ENCODE measurements at places on chromosomes 11 and 22.
A peak's percentile ranks its signal among the peaks of the same experiment; 100 is the strongest.

GRCh38 chr11:44572436-44572835 lies 7.0 kb downstream of the CD82 start:
- no peak for DNase-seq

- DNase-seq, result peak; percentile 74
These were observed 18.3 kb upstream of the TCF20 start for GRCh38 chr22:42288791-42289190.

DNA sequence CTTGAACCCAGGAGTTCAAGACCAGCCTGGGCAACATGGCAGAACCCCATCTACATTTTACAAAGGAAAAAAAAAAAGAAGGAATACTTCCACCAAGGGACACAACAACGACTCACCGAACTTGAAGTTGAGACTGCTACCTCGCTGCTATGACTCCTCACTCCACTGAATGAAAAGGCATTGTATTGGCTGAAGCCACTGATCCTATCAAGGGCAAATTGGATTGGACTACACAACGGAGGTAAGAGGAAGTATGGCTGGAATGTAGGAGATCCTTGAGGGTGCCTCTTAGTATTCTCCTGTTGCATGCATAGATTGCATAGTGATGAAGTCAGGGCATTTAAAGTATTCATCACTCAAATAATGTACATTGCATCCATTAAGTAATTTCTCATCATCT lies 97.9 kb downstream of the CWF19L2 start:
- DNase-seq, result no peak

- DNase-seq, result no peak
These were observed 187.0 kb downstream of the ST3GAL4 start for GRCh38 chr11:126542334-126543015.

DNA sequence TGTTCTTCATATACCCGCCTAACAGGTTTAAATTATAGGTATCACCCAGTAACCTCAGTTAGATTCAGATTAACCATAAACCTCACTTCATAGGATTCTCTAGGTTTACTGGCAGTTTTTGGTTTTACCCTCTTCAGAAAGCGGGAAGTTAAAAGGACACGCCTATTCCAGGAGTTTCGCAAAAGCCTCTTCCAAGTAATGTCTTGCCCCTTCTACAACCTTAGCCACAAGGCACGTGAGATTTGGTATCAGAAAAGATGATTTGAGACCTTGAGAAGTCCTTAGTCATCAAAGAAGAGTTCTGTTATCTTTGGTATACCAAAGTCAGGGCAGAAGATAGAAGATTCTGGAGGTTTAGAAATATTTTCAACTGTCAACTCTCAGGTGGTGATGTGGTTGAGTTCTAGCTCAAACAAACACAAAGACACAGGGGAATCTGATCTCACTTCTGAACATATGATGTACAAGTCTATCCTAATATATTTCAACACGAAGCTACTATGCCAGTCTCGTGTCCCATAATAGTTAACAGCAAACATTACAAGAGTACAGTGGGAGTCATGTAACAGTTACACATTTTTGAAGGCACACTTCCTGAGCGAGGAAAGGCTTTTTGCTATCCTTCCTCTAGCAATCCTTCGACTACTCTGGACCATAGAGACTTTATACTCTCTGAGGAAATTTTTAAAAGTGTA lies 103.5 kb downstream of the USP35 start:
- no peak for DNase-seq

DNA sequence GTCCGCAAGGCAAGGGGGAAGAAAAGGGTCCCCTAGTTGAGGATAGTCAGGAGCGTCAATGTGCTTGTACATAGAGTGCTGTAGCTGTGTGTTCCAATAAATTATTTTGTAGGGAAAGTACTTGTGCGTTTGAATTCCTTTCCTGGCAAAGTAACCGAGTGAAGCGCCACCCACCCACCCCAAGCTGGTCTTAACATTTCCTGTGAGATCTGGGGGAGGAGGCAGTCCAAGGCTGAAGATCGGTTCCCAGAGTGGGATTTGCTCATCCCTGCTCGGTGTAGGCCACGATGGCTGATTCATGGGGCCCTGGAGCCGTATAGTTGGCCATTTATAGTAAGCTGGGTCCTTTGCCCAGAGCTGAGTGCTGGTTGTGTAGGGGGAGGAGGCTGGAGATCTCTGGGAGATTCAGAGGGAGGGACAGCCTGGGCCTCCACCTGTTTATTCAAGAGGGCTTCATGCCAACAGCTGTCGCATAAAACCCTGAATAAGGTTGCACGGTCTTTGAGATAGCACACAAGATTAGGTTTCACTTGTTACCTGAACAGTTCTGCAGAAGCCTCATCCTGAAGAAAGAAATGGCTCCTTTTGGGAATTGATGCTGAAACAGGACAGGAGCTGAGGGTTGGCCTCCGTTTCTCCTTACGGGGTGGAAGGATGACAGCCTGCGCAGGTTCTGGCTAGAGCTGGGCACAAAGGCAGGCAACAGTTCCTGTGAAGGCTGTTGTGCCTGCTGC lies 2.4 kb downstream of the ATF4 start:
- peak; percentile 59 for DNase-seq

GRCh38 chr11:115659061-115659963 lies 155.1 kb upstream of the CADM1 start:
- peak; percentile 44 for DNase-seq

DNA sequence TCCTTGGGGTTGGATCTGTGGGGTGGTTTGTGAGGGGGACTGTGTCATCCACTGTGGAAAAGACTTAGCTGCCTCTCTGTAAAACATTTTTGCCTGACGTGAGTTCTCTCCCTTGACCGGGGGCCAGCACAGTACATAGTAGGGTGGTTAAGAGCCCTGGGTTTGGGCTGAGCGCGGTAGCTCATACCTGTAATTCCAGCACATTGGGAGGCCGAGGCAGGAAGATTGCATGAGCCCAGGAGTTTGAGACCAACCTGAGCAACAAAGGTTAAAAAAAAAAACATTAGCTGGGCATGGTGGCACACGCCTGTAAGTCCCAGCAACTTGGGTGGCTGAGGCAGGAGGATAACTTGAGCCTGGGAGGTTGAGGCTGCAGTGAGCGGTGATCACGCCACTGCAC lies 74.7 kb upstream of the WNT7B start:
- DNase-seq, result no peak

DNA sequence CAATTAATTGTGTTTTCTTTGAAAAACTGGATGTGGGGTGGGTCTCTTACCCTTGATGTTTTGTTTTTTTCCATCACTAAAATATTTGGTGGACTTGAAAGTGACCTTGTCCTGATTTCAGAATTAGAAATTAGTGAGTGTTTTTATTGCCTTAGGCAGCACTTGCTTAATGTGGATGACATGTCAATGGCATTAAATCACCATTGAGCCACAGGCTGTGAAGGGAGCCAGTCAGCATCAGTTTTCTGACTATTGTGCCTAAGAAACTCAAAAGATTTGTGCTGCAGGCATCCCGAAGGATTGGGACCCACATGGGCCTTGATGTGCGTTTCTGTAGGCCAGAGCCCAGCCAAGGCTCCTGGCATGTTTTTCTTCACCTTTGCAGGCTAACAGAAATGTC lies 53.8 kb downstream of the SWAP70 start:
- DNase-seq, result no peak

- DNase-seq, result no peak
These were observed 927 bp downstream of the PRCP start for GRCh38 chr11:82899186-82899820.

Data from bronchial epithelial cell (primary cell).